ENCODE measurements at places on chromosomes 6 and 20.

DNA sequence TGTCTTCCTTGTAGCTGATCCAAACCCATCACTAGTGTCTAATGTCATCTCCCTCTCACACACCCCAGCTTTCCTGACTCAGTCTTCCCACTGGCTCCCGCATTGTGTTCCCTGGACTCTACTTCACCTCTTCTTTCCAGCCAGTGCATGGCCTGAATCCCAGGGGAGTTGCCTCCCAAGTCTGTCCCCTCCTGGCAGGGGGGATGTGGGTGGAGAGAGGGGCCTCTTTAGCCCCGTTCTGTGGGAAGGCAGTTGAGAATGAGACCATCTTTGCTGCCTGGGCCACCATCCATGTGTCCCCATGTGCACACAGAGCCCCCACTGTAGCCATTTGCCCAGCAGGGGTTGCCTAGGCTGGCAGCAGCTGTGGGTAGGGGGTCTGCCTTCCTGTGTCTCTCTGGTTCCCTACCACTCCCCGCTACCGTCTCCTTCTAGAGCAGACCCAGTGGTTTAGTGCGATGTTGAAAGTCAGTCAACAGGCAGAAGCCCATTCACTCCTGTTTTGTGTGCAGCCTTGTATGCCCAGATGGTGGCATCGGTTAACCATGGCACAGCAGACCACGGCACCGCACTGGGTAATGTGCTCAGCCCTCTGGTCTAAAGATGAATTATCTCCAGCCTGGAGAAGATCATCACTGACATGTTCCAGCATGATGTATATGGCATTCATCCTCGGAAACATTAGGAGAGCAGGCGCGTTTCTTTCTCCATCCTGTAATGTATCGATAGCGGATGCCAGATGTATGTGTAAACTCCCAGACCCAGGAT, 178.8 kb upstream of the SNX9 start:
- no peak for DNase-seq

GRCh38 chr6:6744551-6744950, 156.0 kb downstream of the LY86 start:
- DNase-seq = no peak

GRCh38 chr6:3389390-3390167, 67.3 kb downstream of the SLC22A23 start:
- no peak for DNase-seq

GRCh38 chr20:53555816-53556215, 37.8 kb downstream of the ZNF217 start:
- DNase-seq = no peak

- DNase-seq = no peak
Observed at GRCh38 chr6:24100770-24101155, 25.3 kb upstream of the NRSN1 start.
